Calu3 (cell line): ENCODE measurements at places on chromosomes 2 and 18. TPM values are rescaled to one million over a fixed set of nuclear protein-coding genes. Genes with fewer than 3 reads are reported as not detected.

Gene GPAT2
- total RNA-seq = not detected in 2 replicates

Gene STEAP3
- total RNA-seq = 28.3 and 30.5 TPM in 2 replicates

Gene FAM237A
- not detected in 2 replicates for total RNA-seq

Gene SPP2
- total RNA-seq = not detected in 2 replicates

Gene SERPINB3
- 0.34 and 0.68 TPM in 2 replicates for total RNA-seq

Gene PECR
- total RNA-seq = 40.7 and 45.3 TPM in 2 replicates

Gene ITGA4
- total RNA-seq = 0.33 and 0.34 TPM in 2 replicates

Gene UGT1A5
- 7.1 and 7.3 TPM in 2 replicates for total RNA-seq

Gene SULT1C4
- not detected in 2 replicates for total RNA-seq

DNA sequence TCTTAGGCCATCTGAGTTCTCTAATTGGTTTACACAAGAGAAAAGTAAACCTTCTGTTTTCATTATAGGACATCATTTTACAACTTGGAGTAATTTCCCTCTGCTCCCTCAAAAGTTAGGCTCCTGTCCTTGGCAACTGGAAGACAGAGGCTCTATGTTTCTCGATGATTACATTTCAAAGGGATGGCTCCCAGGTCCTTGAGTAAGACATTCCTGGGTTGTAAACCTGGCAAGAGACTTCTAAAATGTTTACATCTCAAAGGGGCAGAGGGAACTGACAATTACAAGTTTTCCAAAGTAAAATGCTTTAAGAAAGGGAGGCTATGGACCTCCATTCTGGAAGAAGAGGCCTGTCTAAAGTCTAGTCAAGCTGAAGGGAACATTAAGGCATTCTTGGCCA lies 268.3 kb upstream of the REG3G start:
- DNase-seq = no peak

GRCh38 chr18:21191596-21192307 lies 50.3 kb upstream of the GREB1L start:
- peak; percentile 68 for DNase-seq

DNA sequence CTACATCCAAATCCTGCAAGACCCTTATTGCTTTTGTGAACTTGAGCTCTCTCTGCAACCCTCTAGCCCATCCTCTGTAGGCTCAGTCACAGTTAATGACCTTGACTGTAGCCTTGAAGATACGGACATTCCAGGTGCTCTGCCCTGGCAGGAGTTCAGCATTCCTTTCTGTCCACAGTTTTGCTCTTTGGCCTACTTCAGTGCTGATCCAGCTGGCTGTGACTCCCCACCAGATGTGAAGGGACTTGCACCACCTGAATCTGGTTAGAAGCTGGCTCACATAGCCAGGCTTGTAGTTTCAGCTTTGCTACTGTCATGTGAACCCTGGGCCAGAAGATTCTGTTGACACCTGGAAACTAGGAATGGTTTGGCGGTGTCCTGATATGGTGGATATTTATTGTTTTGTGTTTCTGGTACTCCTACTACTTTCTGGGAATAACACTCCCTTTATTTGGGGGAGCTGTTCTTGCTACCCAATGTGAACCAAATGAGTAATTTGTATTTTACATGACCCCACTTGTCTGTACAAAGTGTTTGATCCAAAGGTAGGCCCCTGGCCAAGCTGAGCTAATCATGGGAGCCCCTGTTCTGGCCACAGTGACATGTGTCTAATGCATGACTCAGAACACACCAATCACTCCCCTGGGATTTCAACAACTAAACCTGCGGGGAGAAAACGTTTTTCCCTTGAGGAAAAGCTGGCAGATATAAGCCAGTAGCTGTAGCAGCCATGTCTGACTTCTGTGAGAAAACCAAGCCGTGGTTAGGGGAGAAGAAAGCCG lies 73.4 kb downstream of the CDCA7 start:
- DNase-seq = peak; percentile 11

GRCh38 chr2:72082021-72082601 lies 65.6 kb downstream of the CYP26B1 start:
- no peak for DNase-seq

- DNase-seq = no peak
These were observed 45.6 kb downstream of the HDLBP start for GRCh38 chr2:241269707-241270520.

- DNase-seq = no peak
These were observed 31.0 kb downstream of the PXDN start for GRCh38 chr2:1713142-1713838.

GRCh38 chr2:144598906-144599305 lies 79.0 kb upstream of the ZEB2 start:
- no peak for DNase-seq

DNA sequence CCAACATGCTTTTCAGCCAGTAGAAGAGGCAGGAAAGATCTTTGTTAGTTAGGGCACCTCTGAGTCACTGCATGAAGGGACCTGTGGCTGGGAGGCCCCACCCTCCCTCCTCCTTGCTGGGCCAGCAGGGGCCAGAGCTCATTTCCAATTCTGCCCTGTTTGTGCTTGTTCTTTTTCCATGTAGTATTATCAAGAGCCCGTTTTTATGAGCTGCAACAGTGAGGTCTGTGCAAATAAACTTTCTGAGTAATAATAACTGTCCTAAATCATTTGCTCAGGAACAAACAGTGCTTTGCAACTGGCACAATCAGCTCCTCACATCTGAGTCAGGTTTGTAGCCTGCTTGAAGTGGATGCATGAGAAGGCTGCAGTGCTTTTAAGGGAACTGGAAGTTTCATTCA lies 128.0 kb downstream of the ARL4C start:
- DNase-seq = peak; percentile 56

DNA sequence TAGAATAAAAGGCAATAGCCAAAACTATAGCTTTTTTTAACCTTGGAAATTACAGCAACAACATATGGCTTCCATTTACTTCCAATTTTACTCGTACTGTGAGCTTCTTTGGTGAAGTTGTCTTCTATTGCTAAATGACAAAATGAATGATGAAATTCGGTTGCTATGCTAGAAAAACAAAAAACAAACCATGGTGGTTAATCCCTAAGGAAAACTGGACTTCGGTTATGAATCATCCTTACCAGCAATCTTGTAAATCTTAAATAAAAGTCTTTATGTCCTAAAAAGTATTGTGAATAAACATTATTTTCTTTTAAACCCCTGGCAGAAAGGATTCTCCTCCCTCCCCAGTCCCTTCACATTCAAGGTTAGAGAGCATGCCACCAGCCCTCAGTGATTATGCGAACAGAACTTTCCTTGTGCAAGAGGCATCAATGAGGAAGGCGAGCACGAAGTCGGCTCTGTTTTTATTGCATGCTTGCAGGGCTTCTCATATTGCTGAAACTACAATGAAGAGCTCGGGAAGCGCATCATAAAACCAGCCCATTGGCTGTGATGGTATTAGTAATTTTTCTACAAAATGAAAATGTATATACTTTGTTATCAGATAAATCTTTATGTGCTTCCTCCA lies 62.9 kb downstream of the ZNF521 start:
- DNase-seq = no peak

- DNase-seq = no peak
These were observed 311.4 kb upstream of the UBE2E3 start for GRCh38 chr2:180669016-180669415.

DNA sequence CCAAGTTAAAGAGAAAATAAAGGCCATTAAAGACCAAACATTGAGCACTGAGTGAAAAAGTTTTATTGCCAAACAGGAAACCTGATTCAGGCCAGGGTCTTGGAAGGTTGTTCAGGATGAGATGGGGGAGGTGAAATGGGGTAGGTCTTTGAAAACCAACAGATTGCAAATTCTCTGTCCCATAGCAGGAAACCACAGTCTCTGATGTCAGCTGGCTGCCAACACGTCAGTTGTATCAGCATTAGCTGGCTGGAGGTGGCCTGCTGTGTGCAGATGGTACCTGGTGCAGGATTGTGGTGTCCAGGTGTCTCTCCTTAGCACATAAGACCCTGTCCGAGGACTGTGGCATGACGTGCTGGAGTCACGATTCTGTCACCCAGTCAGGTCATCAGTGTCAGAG lies 106.3 kb downstream of the MSH2 start:
- DNase-seq = no peak

DNA sequence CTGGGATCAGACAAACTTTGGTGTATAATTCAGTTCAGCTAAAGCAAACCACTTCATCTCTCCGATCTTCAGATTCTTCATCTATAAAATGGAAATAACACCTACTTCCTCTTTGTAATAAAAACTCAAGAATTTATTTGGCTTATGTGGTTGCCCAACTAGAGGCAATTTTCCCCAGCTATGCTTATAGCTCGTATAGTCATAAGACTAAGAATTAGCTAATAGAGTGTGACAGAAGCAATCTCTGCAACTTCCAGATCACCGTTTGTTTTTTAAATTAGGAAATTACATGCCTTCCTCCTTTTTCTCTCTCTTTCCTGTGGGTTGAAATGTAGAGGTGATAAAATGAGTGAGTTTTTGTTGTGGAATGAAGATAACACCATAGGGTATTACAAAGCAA lies 35.3 kb upstream of the KCNF1 start:
- no peak for DNase-seq

GRCh38 chr2:101698844-101699754 lies 1.6 kb downstream of the MAP4K4 start:
- no peak for DNase-seq

GRCh38 chr18:5756823-5757222 lies 138.5 kb downstream of the TMEM200C start:
- DNase-seq = no peak

DNA sequence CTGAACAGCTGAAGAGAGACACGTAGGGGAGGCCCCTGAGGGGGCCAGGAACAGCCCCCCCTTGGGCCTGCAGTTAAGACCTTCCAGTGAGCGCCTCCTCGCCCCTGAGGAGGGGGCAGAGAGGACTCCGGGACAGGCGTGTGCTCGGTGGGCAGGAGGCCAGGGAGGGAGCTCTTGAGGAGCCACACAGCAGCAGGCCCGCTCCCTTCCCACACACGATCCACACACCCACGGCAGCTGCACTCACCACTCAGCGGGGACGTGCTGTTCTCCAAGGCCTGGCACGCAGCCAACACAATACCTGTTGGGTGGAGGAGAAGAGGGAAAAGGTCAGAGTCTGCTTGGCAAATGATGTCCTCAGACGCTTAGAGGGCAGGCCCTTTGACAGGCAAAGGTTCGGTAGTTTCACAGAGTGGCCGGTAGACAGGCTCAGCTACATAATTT lies 39.0 kb downstream of the TGFA start:
- peak; percentile 46 for DNase-seq

DNA sequence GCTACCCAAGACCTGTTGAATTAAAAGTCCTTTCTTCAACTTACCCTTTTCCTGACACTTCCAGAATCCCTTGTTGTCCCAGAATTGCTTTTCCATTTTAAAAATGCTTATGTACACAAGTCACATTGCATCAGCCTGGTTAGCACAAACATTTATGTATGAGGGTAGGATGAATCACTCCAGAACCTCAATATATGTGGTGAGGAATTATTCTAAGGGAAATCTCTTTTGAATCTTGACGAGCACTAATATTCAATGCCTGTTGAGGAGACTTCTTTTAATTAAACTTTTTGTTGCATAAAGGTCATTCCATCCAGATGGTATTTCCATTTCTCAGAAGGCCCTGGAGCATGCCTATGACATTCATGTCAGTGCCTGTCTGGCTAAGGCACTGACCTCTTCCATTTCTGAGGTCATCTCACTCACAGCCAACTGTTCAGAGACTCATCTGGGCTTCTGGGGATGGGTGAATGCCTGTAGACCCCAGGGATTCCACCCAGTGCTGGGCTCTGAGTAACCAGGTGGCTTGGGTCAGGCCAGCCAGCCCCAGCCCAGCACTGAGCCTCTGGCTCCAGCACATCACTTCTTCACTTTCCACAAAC lies 28.2 kb downstream of the ACMSD start:
- no peak for DNase-seq
